ENCODE measurements at places on chromosomes 3 and 15. TPM values are rescaled to one million over a fixed set of nuclear protein-coding genes. Genes with fewer than 3 reads are reported as not detected.

DNA sequence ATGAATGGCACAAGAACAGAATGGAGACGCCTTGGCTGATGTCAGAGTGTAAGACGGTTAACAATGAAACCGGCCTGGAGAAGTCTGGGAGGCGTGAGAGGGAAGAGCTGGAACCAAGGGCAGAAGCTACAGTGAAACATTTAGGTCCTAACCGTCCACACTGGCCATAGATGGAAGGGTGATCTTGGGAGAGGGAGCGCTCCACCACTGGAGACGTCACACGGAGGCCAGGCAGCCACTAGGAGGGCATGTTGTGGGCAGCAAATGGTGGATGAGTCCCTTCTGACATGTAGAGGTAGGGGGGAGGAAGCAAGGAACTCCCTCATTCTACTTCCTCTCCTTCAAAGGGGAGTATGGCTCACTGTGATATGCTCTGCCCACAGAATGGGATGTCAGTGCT, 23.8 kb downstream of the FEM1B start:
- H3K36me3 ChIP-seq = peaks cover 5% of the 10 kb centered on the region
- DNase-seq = no peak
- no peaks in the 10 kb centered on the region for H3K27me3 ChIP-seq
- no peak overlapping the region for H3K4me3 ChIP-seq

DNA sequence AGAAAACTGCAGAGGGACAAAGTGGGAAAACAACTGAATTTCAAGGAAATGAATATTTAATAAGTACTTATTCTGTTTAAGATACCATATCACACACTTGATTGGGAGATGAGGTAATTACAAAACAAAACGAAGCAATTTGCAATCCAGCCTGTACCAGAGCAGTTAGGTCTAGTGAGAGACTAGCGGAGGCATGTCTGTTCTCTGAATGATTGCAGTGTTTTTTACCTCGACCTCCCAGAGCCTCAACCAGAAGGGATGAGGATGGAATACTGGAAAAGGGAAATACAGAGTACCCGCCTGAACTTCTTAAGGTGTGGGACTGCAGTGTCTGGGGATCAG, 59.5 kb downstream of the PIK3CB start:
- DNase-seq = no peak
- peaks cover 18% of the 10 kb centered on the region for H3K36me3 ChIP-seq
- peak overlapping the region; percentile 33 for H3K27ac ChIP-seq
- no peaks in the 10 kb centered on the region for H3K4me1 ChIP-seq

DNA sequence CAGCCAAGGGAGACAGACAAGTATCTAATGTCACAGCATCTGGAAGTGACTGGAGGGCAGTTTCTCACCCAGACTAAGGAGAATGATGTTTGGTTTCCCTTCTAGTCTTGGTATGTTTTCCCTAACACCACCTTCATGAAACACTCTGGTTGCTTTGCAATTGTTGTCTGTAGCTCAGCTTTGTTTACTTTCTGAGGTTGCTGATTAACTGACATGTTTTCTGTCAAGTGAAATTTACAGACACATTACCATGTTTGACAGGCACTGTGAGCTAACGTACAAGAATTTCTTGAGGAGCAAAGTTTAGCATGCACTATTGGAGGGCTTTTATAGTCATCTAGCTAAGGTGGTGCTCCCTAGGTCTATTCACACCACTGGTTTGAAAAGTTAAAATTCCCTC, 131.6 kb upstream of the NECTIN3 start:
- H3K4me3 ChIP-seq = no peak overlapping the region
- peaks cover 8% of the 10 kb centered on the region for H3K36me3 ChIP-seq
- no peaks in the 10 kb centered on the region for H3K27me3 ChIP-seq

- no peaks in the 10 kb centered on the region for H3K36me3 ChIP-seq
- H3K4me3 ChIP-seq = no peak overlapping the region
- no peaks in the 10 kb centered on the region for H3K27me3 ChIP-seq
- H3K4me1 ChIP-seq = no peaks in the 10 kb centered on the region
- DNase-seq = no peak
- no peak overlapping the region for H3K27ac ChIP-seq
Observed at GRCh38 chr3:16423947-16424673, 89.4 kb downstream of the RFTN1 start.

The MAP6D1 gene
- 7.1 TPM for total RNA-seq

- DNase-seq = no peak
- H3K4me1 ChIP-seq = no peaks in the 10 kb centered on the region
- no peaks in the 10 kb centered on the region for H3K36me3 ChIP-seq
- no peak overlapping the region for H3K4me3 ChIP-seq
- H3K27me3 ChIP-seq = no peaks in the 10 kb centered on the region
Observed at GRCh38 chr3:83948771-83949170, 1010.0 kb upstream of the CADM2 start.

The SERPINI2 gene
- total RNA-seq = not detected

GRCh38 chr15:98946301-98947255, 61.0 kb downstream of the PGPEP1L start:
- no peaks in the 10 kb centered on the region for H3K27me3 ChIP-seq
- H3K4me1 ChIP-seq = no peaks in the 10 kb centered on the region
- H3K36me3 ChIP-seq = peaks cover 25% of the 10 kb centered on the region
- no peak overlapping the region for H3K4me3 ChIP-seq

The MITF gene
- total RNA-seq = 0.81 TPM

- H3K27ac ChIP-seq = no peak overlapping the region
- H3K27me3 ChIP-seq = no peaks in the 10 kb centered on the region
- no peak overlapping the region for H3K4me3 ChIP-seq
- no peaks in the 10 kb centered on the region for H3K36me3 ChIP-seq
- H3K4me1 ChIP-seq = no peaks in the 10 kb centered on the region
Observed at GRCh38 chr3:12185172-12185710, 26.5 kb upstream of the TIMP4 start.

GRCh38 chr3:10173095-10173925, 8.6 kb downstream of the IRAK2 start:
- no peaks in the 10 kb centered on the region for H3K27me3 ChIP-seq
- H3K4me3 ChIP-seq = no peak overlapping the region
- H3K27ac ChIP-seq = no peak overlapping the region
- H3K4me1 ChIP-seq = no peaks in the 10 kb centered on the region
- DNase-seq = no peak

- H3K36me3 ChIP-seq = no peaks in the 10 kb centered on the region
- H3K4me3 ChIP-seq = no peak overlapping the region
- no peak overlapping the region for H3K27ac ChIP-seq
- H3K27me3 ChIP-seq = no peaks in the 10 kb centered on the region
Observed at GRCh38 chr15:74712311-74712710, 13.0 kb downstream of the CYP1A1 start.

DNA sequence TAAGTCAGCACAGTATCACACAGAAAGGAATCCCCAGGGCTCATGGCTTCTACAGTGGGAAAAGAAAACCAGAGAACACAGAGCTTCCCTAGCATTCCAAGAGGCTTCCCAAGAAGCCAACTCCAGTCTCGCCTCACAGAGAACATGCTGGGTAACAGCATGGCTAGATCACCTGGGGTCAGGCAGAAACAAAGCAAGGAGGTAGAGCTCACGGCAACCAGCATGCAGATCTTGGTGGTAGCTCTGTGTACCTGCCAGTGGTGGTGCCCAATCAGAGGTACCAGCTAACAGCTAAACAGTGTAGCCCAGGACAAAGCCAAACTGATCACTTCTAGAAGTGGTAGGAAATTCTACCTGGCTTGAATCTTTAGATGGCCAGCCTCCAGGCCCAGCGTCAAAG, 31.3 kb downstream of the POLQ start:
- no peak overlapping the region for H3K27ac ChIP-seq
- H3K27me3 ChIP-seq = no peaks in the 10 kb centered on the region
- no peaks in the 10 kb centered on the region for H3K4me1 ChIP-seq
- DNase-seq = no peak
- H3K36me3 ChIP-seq = peaks cover 19% of the 10 kb centered on the region

DNA sequence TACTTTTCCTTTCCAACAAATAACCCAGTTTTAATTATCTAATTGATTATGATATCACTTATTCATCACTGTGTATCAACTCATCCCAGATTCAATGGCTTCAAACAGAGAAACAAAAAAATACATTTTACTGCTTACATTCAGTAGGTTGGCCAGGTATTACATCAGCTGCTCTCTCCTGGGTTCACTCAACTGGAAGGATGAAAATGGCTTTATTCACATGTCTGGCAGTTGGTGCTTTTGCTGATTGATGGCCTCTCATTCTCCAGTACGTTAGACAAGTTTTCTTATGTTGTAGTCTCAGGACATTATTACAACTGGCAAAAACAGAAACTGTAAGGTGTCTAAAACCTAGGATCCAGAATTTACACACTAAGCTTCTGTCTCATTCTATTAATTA, 811.0 kb upstream of the ALCAM start:
- DNase-seq = no peak
- peaks cover 2% of the 10 kb centered on the region for H3K36me3 ChIP-seq
- H3K4me3 ChIP-seq = no peak overlapping the region
- H3K27me3 ChIP-seq = no peaks in the 10 kb centered on the region

The GRK7 gene
- not detected for total RNA-seq

The SHISA5 gene
- total RNA-seq = 174 TPM

The GABPB1 gene
- 43.2 TPM for total RNA-seq

GRCh38 chr3:64327100-64327804, 102.0 kb upstream of the PRICKLE2 start:
- no peaks in the 10 kb centered on the region for H3K27me3 ChIP-seq
- H3K36me3 ChIP-seq = no peaks in the 10 kb centered on the region
- H3K27ac ChIP-seq = no peak overlapping the region

- no peak overlapping the region for H3K4me3 ChIP-seq
- peaks cover 2% of the 10 kb centered on the region for H3K36me3 ChIP-seq
- H3K27ac ChIP-seq = no peak overlapping the region
- no peaks in the 10 kb centered on the region for H3K4me1 ChIP-seq
- DNase-seq = no peak
Observed at GRCh38 chr3:100591411-100591810, 18.0 kb upstream of the ADGRG7 start.

The GPR160 gene
- 14.1 TPM for total RNA-seq

The MRAS gene
- 10.9 TPM for total RNA-seq

DNA sequence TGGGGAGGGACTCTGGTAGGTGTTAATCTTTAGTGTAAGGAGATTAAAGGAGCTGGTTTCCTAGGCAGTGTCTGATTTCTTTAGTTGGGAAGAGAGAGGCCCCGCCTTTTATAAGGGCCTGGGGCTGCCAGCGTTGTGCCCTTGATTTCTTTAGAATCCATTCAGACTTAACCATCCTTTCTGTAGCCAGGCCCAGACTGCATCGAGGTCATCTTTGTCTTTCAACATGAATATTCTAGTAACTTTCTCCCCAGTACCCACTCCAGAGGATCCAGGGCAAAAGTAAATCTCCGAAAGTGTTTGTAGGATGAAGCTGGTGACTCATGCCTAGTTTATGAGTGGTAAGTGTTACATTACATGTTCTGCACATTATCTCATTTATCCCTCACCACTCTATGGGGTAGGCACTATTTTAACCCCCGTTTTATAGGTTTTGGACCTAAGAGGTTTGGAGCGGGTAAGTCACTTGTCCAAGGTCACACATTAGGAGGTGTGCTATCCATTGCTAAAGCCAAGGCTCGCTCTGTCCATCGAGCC, 11.8 kb upstream of the USP3 start:
- no peak for DNase-seq
- no peak overlapping the region for H3K27ac ChIP-seq
- no peaks in the 10 kb centered on the region for H3K36me3 ChIP-seq
- H3K27me3 ChIP-seq = no peaks in the 10 kb centered on the region

DNA sequence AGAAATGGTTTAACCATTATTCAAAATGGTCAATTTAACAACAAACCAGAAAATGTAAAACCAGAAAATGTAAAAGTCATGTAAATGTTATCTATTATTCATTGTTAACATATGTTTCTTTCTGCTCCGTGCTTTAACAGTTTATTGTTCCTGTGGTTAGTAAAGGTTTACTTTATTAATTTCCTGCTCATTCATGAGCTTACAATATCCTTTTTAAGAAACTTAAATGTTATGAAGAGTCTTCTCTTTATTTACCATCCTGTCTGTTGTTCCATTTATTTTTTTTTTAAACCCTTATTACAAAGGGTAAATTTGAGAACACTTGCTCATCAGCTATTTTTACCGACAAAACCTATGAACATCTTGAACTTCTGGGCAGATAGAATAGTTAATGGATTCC, 148.1 kb downstream of the GHSR start:
- peaks cover 3% of the 10 kb centered on the region for H3K4me1 ChIP-seq
- no peaks in the 10 kb centered on the region for H3K27me3 ChIP-seq
- H3K36me3 ChIP-seq = peaks cover 25% of the 10 kb centered on the region
- H3K27ac ChIP-seq = no peak overlapping the region
- H3K4me3 ChIP-seq = no peak overlapping the region

DNA sequence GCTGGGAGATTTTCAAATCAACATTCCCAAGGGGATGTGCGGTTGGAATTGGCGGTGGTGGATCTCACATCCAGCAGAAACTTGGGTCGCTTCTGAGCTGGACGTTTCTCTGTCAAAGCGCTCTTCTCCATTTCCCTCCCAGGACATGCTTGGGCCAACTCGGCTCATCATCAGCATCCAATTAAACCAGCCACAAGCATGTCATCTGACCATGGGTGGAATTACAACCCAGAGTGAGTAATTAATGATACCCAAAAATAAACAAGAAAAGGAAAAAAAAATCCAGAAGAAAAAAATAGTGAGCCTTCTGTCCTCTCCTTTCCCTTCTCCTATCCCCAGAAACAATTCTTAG, 111.2 kb downstream of the XXYLT1 start:
- H3K27me3 ChIP-seq = no peaks in the 10 kb centered on the region
- H3K36me3 ChIP-seq = peaks cover 8% of the 10 kb centered on the region
- H3K27ac ChIP-seq = no peak overlapping the region
